ENCODE measurements at places on chromosomes 11 and 22.
A peak's percentile ranks its signal among the peaks of the same experiment; 100 is the strongest.

DNA sequence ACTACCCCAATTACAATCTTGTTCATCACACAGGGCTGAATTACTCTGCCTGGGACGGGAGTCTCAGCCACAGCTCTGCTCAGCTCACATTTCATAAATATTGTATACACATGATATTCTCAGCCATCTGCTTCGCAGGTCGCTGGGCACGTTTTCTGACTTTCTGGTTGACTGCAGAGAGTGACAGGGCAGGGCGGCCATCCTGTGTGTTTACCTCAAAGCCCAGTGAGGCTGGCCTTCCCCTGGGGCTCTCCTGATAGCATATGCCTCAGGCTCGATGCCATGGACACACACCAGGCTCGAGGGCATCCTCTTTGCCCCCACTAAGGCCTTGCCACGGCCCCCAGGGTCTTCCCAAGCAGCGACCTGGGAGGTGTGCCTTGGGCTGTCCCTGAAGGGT is 345.0 kb downstream of the CADM1 start:
- DNase-seq, result no peak

DNA sequence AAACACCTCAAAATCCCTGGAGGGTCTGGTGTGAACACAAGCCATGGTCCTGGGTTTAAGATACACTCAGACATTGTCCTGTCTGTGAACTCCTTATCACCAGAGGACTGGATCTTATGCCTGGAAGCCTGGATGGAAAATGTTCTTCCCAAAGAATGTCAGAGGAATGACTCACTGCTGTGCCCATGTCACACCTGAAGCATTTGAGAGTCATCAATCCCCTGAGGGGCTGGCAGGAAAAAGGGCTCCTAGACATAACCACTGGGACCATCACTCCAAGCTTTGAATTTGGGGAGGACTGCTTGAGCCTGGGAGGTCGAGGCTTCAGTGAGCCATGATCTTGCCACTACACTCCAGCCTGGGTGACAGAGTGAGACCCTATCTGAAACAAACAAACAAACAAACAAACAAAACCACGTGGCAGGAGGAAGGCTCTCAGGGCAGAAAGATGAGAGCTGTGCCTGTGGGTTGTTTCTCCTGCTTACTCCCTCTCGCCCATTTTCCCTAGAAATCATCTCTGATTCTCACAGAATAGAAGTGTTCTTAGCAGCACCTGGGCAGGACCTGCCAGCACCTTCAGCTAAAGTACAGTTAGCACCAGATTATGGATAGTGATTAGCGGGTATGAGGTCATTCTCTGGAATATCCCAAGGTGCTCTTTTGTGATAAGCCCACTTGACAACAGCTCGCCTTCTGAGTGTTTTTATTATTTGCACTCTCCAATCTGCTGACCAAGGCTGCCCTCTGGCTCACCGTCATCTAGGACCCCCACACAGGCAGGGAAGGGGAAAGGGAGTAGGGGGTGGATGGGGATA is 11.9 kb upstream of the PRG2 start:
- no peak for DNase-seq

DNA sequence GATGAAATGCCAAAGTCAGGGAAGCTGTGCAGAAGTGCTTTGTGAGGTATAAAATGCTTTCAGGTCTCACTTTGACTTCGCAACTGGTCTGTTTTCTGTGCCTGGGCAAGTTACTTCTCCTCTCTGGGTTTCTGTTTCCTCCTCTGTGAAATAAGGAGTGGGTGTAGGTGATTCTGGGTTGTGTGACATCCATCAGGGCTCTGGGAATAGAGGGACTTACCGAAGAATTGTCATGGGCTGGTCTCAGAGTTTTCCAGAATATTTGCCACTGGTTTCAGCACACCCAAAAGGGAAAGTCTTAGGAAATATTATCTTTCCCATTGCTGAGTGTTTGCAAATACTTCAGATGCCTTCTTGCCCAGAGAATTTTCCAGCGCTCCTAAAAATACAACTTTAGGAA is 118.4 kb downstream of the KIAA1671 start:
- no peak for DNase-seq

GRCh38 chr11:79263001-79263400 is 177.8 kb downstream of the TENM4 start:
- no peak for DNase-seq

GRCh38 chr22:19678949-19679521 is 35.3 kb upstream of the SEPTIN5 start:
- no peak for DNase-seq

DNA sequence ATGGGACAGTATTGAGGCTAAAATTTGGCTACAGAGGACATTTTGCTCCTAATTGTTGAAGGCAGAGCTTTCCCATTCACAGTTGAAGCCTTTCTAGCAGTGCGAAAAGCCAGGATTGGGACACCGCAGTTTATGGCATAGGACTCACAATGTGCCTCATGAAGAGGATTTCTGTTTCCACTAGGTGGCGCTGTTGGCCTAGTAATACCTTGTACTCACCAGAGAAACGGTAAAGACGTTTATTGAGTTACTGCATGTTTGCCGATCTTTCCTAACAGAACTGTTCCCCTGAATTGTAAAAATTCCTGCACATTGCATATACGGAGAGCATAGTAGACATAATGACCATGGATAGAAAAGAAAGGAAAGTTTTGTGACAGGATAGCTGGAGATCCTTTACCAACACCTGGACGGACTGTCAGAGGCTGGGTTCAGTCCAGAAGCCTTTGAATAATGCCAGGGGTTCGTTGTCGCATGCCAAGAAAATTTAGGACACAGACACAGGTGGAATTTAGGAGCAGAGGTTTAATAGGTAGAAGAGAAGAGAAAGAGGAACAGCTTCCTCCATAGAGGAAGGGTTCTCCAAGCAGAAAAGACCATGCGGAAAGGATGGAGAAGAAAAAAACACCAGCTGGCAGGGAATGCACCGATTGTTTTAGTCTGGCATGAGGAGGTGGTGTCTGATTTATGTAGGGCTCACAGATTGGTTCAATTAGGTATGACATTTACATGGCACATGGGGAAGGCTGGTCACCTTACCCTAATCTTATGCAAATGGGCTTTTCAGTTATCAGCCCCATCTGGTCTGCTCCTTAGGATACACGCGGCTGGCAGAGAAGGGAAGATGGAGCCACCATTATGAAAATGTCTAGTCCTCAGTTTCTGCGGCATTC is 10.8 kb upstream of the OR51D1 start:
- DNase-seq, result peak; percentile 55

DNA sequence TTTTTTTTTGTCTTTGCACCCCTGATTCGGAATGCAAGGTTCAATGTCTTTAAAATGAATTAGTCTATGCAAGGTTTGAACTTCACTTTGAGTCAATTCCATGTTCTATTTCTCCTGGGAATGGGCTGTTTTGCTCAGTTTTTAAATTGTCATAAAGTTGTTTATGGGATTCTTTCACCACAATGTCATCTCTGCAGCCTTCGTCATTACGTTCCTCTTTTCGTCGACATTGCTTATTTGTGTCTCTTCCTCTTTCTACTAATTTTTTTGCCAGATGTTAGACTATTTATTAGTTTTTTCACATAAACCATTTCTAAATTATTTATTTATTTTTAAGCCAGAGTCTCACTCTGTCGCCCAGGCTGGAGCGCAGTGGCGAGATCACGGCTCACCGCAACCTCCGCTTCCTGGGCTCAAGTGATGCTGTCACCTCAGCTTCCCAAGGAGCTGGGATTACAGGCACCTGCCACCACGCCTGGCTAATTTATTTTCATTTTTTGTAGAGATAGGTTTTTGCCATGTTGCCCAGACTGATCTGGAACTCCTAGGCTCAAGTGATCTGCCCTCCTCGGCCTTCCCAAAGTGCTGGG is 7.1 kb upstream of the TNNT3 start:
- no peak for DNase-seq

- DNase-seq, result no peak
Observed at GRCh38 chr22:37771081-37771480, 36.7 kb upstream of the GCAT start.

DNA sequence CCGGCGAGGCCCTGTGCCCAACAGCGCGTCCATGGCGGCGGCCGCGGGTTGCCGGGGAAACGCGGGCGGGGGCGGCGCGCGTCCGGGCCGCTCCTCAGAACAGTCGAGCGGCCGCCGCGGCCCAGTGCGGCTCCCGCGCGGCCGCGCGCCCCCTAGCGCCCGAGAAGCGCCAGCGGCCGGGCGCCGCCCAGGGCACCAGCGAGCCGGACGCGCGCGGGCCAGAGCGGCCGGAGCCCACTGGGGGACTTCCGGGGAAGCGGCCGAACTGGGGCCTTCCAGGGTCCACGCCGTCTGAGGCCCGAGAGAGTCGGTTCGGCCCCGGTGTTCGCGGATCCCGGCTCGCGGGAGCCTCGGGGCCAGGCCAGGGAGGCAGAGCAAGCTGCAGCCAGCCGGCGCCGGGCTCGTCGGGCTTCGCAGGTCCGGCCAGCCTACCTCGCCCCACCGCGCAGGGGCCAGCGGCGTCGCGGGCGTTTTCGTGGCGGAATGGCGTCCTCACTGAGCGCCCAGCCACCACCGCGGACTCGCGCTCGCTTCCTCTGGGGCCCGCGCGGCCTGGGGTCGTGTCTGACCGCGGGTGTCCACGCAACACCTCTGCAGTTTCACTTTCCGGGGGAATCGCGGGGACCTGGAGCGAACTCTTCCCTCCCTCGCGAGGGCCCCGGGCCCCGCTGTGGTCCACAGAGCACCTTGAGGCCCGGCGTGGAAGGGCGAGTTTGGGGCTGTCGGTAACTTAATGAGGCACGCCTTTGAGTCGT is at the start of gene DENND6B:
Gene DENND6B, minus strand, starts transcription at position 57 of the 755 bp plus-strand sequence. Its CDS starts 24 bp downstream, at position 33.
- peak; percentile 49 for DNase-seq

- DNase-seq, result no peak
Observed at GRCh38 chr11:35158701-35159510, 19.9 kb downstream of the CD44 start.

GRCh38 chr11:113568566-113568965 is 93.4 kb upstream of the DRD2 start:
- no peak for DNase-seq

DNA sequence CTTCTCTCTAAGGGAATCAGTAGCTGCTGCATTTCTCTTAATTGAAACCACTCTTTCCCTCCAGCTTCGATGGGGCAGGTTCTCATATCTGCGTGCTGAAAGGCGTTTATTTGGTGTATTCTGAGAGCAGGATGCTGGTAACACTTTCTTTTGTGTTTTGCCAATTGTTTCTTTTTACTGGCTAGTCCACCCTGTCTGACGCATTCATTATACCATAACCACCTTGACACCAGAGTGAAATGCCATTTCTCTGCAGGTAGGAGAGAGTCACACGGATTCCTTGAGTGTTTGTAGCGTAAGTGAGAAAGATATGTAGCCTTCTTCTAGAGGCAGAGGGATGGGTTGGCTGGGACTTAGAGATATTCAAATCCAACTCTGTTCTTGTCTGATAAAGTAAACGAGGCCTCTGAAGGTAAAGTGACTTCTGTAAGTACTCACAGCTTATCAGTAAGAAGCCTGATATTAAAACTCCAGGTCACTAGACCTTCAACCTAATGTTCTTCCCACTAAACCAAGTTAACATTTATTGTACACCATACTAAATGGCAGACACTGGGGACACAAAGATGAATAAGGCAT is 21.4 kb downstream of the CD44 start:
- no peak for DNase-seq

Data from fibroblast of the conjunctiva (primary cell).